CD4-positive, alpha-beta T cell treated with Interleukin-10 for 1 hour (primary cell): ENCODE measurements at places on chromosomes 11 and 22.

- no peak for DNase-seq
These were observed 98.2 kb downstream of the AMOTL1 start for GRCh38 chr11:94866231-94866822.

DNA sequence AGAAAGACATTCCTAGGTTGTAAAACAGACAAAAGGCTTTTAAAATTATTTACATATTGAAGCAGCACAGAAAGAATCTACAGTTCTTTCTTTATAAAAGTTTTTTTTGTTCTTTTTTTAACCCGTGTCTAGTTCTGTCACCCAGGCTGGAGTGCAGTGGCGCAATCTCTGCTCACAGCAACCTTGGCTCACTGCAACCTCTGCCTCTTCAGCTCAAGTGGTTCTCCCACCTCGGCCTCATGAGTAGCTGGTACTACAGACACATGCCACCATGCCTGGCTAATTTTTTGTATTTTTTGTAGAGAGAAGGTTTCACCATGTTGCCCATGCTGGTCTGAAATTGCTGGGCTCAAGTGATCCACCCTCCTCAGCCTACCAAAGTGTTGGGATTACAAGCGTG lies 3.8 kb upstream of the INCENP start:
- no peak for DNase-seq

GRCh38 chr11:33055375-33055774 lies 16.0 kb downstream of the TCP11L1 start:
- no peak for DNase-seq

DNA sequence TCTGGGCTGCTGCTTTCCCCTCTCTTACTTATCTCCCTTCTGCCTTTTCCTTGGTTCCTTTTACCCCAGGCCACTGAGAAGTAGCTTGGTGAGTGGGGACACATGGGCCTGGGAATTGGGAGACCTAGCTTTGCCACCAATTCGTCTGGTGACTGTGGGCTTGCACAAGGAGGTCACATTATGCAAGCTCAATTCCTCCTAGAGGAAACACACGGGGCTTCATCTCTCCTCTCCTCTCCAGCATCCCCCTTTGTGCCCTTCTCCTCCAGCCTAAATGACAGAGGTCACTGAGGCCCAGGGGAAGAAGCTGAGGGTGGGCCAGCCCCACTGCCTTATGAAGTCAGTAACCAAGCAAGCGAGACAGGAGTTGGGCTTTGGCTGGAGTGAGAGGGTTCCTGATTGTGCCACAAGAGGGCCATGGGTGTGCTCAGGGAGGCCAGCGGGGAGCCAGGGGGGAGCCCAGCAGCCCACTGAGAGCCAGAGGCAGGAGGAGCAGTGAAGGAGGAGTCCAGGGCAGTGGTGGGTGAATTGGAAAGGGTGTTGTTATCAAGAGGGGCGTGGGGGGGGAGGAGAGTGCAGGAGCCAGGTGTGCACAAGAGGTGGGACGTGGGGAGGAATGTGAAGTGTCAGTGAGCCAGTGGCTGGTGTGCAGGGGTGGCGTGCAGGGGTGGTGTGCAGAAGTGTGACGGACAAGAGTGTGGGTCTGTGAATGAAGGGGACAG lies 2.0 kb downstream of the CLCF1 start:
- peak; percentile 45 for DNase-seq

GRCh38 chr11:111946499-111946898 lies 9.4 kb downstream of the DIXDC1 start:
- no peak for DNase-seq

DNA sequence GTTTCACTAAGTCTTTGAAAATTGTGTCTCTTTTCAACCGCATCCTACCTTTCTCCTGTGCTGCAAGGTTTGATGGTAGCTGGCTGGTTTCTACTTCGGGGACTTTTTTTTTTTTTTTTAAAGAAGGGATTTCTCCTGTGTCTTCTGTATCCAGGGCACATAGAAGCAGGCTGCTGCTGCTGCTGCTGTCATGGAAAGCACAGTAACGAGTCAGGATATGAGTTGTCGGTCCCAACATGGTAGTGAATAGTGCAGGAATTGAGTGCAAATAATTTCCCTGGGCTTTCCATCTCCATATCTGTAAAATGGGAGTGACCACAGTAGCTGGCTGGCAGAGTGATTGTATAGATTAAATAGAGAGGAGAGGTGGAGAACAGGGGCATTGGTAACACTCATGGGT lies 118.3 kb upstream of the NAV2 start:
- DNase-seq = no peak

DNA sequence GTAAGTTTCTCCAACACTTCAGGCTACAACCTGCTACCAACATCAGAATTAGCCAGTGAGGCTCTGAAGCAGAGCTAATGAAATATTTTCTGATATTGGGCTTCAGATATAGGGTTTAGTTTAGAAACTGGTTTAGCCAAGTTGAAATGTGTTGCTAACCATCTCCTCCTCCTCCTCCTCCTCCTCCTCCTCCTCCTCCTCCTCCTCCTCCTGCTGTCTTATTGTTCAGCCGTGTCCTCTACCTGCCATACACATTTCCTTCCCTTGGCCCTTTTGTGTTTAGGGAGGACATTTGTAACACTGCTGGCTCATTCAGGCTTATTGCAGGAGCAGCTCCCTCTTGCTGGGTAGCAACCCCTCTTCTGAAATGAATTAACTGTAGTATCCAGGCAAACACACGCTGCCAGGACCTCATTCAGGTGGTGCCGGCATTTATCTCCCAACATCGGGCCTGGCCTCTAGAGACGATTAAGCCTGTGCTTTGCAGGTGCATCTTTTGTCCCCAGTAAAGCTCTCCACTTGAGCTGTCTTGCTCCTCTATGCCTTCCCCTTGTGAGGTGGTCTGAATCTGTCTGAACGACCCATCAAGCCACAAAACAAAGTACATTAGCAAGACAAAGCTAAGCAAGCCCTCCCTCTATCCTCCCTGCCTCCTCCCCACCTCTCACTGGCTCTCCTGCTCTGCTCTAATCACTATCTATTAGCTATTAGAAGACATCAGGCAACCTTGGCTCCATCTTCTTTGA lies 82.9 kb downstream of the KCNJ1 start:
- DNase-seq = no peak

- DNase-seq = peak; percentile 99
These were observed at the start of gene KBTBD3 for GRCh38 chr11:106076919-106077608. Gene KBTBD3, minus strand, starts transcription at chr11:106077347. Its CDS starts 18,250 bp downstream, at chr11:106059097.
